ENCODE measurements at places on chromosomes 12 and 14.

DNA sequence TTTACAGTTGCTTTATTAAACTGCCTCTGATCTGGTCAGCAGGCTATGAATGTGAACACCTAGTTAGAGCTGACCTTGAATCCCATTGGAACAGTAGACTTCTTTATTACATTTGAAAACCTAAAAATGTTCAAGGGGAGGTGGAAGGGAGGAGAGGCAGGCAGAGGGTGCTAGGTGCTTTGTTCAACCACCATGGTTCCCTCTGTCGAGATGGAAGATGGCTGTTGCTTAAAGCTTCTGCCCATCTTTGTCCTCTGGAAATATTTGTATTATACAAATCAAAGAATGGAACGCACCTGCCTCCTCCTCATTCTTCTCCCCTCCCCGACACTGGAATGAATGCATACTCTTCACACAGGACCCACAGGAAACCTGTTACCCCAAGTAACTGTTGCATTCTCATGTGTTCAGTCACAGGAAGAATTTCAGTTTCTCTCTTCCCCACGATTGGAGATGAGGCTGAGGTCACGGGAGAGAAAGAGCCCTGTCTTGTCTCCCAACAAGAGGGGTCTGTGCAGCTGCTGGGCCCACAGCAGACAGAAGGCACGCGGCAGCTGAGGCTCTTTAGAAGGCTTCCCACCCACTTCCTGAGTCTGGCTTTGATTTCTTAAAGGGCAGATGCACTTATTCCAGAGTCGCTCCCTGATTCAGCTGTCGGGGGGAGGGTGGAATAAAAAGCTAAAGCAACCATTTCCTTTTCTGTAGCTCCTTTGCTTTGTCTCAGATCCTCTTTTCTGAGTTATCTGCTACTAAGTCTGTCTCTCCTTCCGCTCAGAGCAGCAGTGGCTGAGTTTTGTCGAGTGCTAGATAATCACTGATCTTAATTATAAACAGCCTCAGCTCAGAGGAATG, 217.9 kb upstream of the BTG1 start:
- DNase-seq = no peak

- no peak for DNase-seq
Observed at GRCh38 chr12:47356129-47356700, 276.5 kb upstream of the AMIGO2 start.

- no peak for DNase-seq
Observed at GRCh38 chr12:108319277-108320234, 19.6 kb downstream of the CMKLR1 start.

- DNase-seq = no peak
Observed at GRCh38 chr12:39628836-39629235, 9.2 kb upstream of the ABCD2 start.

DNA sequence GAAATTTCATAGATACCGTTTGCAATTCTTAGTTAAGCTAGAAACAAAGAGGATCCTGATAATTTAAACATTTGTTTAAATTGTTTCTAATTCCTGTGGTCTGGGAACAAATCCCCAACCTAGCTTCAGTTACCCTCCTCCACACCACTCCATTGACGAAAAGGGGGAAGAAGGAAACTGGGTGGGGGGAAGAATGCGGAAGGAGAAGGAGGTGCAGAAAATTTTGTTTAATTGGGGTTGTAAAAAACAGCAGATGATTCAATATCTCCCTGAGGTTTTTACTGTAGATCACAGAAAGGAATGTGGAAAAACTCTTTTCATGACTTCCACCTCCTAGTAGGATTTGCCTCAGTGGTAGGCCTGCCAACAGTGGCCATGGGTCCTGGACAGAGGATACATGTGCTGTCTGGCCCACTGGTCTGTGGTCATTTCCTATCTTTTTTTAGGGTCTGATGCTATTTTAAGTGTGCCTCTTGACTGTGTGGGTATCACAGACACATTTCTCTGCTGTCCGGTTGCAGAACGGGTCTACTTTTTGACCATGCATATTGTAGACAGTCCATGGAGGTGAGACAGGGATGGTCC, 122.9 kb upstream of the PCED1B start:
- DNase-seq = no peak

- DNase-seq = no peak
Observed at GRCh38 chr12:43805149-43805859, 813 bp downstream of the TWF1 start.

- DNase-seq = peak; percentile 19
Observed at GRCh38 chr12:121297435-121297991, 1.0 kb upstream of the CAMKK2 start.

Measured in HCT116 (cell line).